Left kidney (tissue), 8 donors: ENCODE measurements at places on chromosomes 7 and 10.

GRCh38 chr7:107528461-107528860 lies 35.3 kb downstream of the COG5 start:
- no peak for DNase-seq

DNA sequence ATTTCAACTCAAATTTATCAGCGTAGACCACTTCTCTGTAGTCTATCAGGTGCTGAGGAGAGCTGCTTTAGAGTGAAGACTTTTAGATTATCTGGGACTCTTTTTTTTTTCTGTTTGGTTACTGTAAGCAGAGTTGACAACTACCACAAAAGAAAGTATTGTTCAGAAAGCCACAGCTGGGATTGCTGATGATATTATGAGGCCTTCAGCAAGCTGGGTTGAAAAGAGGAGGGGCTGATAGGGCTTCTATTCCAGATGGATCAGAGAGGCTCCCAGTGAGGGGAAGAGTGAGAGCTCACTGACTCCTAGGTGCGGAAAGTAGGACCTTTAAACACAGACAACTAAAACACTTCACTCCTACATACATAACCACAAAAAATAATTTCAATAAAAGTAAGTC lies 188.5 kb upstream of the FERD3L start:
- DNase-seq: no peak

DNA sequence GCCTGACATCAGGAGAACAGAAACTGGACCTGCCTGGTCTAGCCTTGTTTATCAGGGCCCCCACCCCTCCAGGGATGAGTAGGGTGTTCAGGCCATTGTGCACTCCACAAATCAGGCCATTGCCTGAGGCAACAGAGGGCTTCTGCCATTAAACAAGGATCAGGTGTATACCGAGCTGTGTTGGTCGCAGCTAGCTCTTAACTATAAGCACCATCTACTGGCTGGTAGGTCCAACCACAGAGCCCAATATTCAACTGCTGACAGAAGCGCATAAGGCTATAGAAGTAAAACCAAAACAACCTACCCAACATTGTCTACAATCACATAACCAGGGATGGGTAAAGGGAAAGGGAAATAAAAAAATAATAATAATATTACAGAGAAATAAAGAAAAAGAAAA lies 451.7 kb upstream of the TEX47 start:
- DNase-seq: no peak

DNA sequence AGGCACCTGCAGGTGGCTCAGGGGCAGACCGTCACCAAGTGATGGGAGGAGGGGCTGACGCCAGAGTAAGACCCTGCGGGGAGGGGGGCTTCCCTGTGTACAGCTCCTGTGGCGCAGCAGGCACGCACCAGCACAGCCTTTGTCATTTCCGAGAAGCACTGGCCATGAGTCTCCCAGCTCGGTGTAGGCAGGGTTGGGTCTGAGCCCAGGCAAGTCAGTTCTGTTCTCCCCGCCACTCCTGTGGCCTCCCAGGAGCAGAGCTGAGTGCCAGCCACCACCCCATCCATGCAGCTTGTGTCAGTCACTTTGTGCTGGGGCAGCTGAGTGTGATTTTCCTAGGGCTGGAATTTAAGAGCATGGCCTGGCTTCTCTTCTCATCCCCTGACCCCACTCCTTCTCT lies 13.2 kb downstream of the CPSF4 start:
- no peak for DNase-seq

GRCh38 chr10:32084185-32084851 lies 28.1 kb upstream of the KIF5B start:
- no peak for DNase-seq
